Glutamatergic neuron (in vitro differentiated cells): ENCODE measurements at places on chromosomes 6 and 20. TPM values are rescaled to one million over a fixed set of nuclear protein-coding genes. Genes with fewer than 3 reads are reported as not detected.

The C20orf141 gene
- total RNA-seq = not detected

The NMBR gene
- not detected for total RNA-seq

The TCF21 gene
- total RNA-seq = not detected

The HRH3 gene
- 13.7 TPM for total RNA-seq

The ZC2HC1B gene
- not detected for total RNA-seq

The NXT1 gene
- total RNA-seq = 12.6 TPM

The SNAP25 gene
- total RNA-seq = 61.0 TPM

DNA sequence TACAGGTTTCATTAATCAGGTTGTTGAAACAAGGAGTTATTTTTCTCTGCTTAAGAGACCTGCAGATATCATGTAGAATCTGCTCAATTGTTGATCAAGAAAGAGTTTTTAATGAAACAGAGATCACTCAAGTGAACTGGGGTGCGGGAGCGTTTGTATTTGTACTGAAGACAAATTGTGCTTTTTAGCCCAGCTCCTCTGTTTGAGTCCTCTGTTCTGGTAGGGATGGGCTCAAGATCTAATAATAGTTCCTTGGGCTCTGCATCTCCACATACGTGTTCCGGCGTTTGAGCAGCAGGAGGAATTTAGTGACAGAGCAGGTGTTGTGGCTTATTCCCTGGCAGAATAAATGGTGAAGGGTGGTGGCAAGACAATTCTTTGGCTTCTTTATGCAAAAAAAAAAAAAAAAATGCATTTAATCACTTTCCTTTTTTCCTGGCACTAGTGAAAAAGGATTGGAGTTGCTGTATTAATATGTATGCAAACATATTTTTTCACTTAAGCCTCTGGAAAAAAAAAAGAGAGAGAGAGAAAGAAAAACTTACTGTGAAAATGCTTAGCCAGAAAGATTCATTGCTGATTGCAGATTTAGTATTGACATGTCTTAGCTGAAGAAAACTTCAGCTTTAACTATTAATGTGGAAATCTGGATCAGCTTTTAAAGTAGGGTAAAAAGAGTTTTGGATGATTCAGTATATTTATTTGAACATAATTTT, 4.0 kb downstream of the CITED2 start:
- peak overlapping the region; percentile 100 for H3K4me3 ChIP-seq
- H3K4me1 ChIP-seq = peaks cover 32% of the 10 kb centered on the region
- no peak for DNase-seq
- H3K36me3 ChIP-seq = peaks cover 4% of the 10 kb centered on the region
- H3K27ac ChIP-seq = peak overlapping the region; percentile 89

- H3K27me3 ChIP-seq = peaks cover 13% of the 10 kb centered on the region
- H3K27ac ChIP-seq = no peak overlapping the region
- no peaks in the 10 kb centered on the region for H3K36me3 ChIP-seq
- H3K4me1 ChIP-seq = peaks cover 3% of the 10 kb centered on the region
Observed at GRCh38 chr6:150029749-150030148, 4.4 kb upstream of the RAET1L start.

GRCh38 chr6:157236040-157236725, 87.1 kb downstream of the TMEM242 start:
- H3K4me3 ChIP-seq = no peak overlapping the region
- peaks cover 22% of the 10 kb centered on the region for H3K27me3 ChIP-seq
- peaks cover 22% of the 10 kb centered on the region for H3K4me1 ChIP-seq
- peaks cover 7% of the 10 kb centered on the region for H3K36me3 ChIP-seq
- DNase-seq = peak; percentile 39

DNA sequence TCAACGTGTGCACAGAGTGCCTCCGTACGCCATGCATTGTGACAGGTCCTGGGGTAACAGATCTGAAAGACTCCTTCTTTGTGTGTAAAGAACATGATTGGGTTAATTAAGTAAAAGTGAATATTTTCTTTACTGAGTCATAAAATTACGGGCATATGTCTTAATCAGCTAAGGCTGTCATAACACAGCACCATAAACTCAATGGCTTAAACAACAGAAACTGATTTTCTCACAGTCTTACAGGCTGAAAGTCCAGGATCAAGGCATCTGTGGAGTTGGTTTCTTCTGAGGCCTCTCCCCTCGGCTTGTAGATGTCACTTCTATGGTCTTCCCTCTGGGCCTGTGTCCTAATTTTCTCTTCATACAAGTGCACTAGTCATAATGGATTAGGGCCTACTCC, 176.9 kb downstream of the MTFR2 start:
- peaks cover 1% of the 10 kb centered on the region for H3K27me3 ChIP-seq
- H3K4me1 ChIP-seq = no peaks in the 10 kb centered on the region
- no peak overlapping the region for H3K4me3 ChIP-seq
- H3K36me3 ChIP-seq = no peaks in the 10 kb centered on the region

DNA sequence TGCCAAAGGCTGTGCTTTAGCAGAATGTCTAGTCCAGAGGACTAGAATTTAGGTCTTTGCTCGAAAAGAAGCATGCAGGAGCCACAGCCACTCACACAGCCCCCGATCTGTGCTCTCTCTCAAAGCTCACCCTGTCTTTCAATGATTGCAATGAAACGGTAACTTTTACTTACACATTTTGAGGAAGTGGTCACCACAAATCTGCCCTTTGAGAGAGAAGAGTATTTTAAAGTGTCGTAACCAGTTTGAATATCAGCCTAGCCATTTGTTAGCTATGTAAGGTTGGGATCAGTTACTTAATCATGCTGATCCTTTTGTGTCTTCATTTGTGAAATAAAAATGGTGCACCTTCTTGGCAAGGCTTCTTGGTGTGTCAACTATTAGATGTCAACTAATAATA, 209.0 kb downstream of the TFAP2A start:
- H3K36me3 ChIP-seq = no peaks in the 10 kb centered on the region
- H3K27ac ChIP-seq = no peak overlapping the region
- no peaks in the 10 kb centered on the region for H3K4me1 ChIP-seq
- no peaks in the 10 kb centered on the region for H3K27me3 ChIP-seq
- DNase-seq = no peak
- H3K4me3 ChIP-seq = no peak overlapping the region

- H3K36me3 ChIP-seq = no peaks in the 10 kb centered on the region
- peaks cover 17% of the 10 kb centered on the region for H3K27me3 ChIP-seq
- peaks cover 14% of the 10 kb centered on the region for H3K4me1 ChIP-seq
- H3K4me3 ChIP-seq = peak within 1 kb of the TSS; percentile 100
- peak; percentile 83 for DNase-seq
Observed at GRCh38 chr6:107489636-107490565, at the start of gene SOBP. TSS of gene SOBP (plus strand) at chr6:107490117. CDS start at chr6:107490617, 500 bp downstream.

DNA sequence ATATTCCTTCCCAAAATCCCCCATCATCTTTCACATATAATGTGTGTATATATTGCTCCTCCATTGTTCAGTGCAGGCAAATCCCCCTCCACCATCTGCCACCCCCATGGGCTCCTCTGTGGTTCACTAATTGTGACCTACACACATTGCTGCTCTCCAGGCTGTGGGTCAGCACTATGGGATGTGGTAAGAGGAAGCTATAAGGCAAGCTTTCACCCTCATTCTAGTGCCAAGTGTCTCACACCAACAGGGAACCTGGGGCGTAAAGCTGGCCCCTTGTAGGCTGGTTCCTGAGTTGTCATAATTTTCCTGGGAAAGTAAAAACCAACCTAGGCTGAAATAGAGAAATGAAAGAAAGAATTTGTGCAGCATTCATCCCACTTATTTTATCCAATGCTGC, 16.8 kb downstream of the FKBP1A start:
- no peaks in the 10 kb centered on the region for H3K27me3 ChIP-seq
- peak; percentile 20 for DNase-seq
- peaks cover 72% of the 10 kb centered on the region for H3K4me1 ChIP-seq
- no peaks in the 10 kb centered on the region for H3K36me3 ChIP-seq
- peak overlapping the region; percentile 95 for H3K27ac ChIP-seq
- H3K4me3 ChIP-seq = peak overlapping the region; percentile 79

- H3K4me1 ChIP-seq = peaks cover 40% of the 10 kb centered on the region
- DNase-seq = no peak
- peak overlapping the region; percentile 26 for H3K27ac ChIP-seq
- H3K27me3 ChIP-seq = peaks cover 4% of the 10 kb centered on the region
Observed at GRCh38 chr6:167833396-167833763, 6.7 kb downstream of the AFDN start.

DNA sequence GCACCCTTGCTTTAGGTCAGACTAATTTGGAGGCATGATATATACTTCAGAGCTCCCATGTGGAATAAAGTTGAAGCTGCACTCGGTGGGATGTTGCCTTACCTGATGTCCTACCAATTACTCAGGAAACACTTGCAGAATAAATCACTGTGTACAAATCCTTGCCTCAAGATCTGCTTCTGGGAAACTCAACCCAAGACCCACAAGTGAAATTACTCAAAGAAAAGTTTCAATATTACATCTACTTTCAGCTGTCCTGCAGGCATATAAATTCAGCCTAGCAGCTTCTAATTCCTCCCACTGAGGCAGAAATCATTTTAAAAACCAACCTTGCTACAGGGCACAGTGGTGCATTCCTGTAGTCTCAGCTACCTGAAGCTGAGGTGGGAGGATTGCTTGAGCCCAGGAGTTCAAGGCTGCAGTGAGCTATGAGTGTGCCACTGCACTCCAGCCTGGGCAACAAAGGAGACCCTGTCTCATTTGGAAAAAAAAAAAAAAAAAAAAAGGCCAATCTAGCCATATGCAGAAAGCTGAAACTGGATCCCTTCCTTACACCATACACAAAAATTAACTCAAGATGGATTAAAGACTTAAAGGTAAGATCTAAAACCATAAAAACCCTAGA, 20.7 kb upstream of the DCDC2 start:
- H3K4me1 ChIP-seq = peaks cover 13% of the 10 kb centered on the region
- DNase-seq = no peak
- H3K36me3 ChIP-seq = no peaks in the 10 kb centered on the region
- peaks cover 4% of the 10 kb centered on the region for H3K27me3 ChIP-seq
- no peak overlapping the region for H3K27ac ChIP-seq

DNA sequence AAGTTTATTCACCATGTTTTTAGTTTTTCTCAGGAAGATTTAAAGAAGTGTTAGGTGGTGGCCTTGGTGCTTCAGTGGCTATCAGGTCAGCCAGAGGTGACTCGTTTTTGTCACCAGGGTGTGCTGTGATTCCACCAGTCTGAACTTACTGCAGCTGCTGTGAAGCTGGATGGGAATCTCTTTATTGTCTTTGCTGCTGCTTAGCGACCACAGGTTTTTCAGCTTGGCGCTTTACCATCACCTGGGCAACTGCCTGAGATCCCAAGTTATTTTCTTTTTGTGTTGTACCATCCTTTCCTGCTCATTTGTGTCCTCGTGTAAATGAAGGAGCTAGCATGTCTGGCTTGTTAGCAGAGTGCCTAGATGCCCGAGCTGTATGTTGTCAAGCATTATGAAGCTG, 146.9 kb downstream of the MACROD2 start:
- no peak overlapping the region for H3K4me3 ChIP-seq
- no peaks in the 10 kb centered on the region for H3K4me1 ChIP-seq
- H3K27me3 ChIP-seq = no peaks in the 10 kb centered on the region
- peak; percentile 57 for DNase-seq

DNA sequence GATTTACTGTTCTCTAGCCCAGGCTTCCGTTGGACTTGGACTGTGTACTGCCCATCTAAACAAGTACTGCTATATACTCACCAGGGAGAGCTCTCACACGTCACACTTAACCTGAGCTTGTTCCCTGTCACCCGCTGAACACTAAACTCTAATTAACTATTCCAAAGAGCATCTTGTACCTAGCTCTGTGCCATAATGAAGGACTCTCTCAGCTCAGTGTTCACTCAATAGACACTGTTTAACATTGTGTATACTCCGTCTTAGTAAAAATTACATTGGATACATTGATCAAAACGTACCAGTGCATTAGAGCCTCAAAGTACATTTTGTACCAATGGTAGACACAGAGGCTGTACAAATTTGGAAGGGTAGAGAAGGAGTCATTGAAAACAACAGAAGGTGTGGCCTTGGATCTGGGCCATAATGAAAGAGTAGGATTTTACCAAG, 55.4 kb upstream of the EPHA7 start:
- no peak overlapping the region for H3K4me3 ChIP-seq
- H3K27me3 ChIP-seq = no peaks in the 10 kb centered on the region
- DNase-seq = no peak
- H3K4me1 ChIP-seq = no peaks in the 10 kb centered on the region
- H3K36me3 ChIP-seq = no peaks in the 10 kb centered on the region
- H3K27ac ChIP-seq = no peak overlapping the region

GRCh38 chr6:131890091-131890490, 61.1 kb downstream of the CCN2 start:
- H3K27ac ChIP-seq = no peak overlapping the region
- H3K36me3 ChIP-seq = no peaks in the 10 kb centered on the region
- no peaks in the 10 kb centered on the region for H3K4me1 ChIP-seq
- no peaks in the 10 kb centered on the region for H3K27me3 ChIP-seq
- no peak for DNase-seq
- no peak overlapping the region for H3K4me3 ChIP-seq

GRCh38 chr6:43367245-43367984, 2.0 kb downstream of the ZNF318 start:
- H3K36me3 ChIP-seq = no peaks in the 10 kb centered on the region
- DNase-seq = no peak
- H3K4me3 ChIP-seq = peak overlapping the region; percentile 78
- no peak overlapping the region for H3K27ac ChIP-seq
- H3K27me3 ChIP-seq = peaks cover 1% of the 10 kb centered on the region

GRCh38 chr20:36305602-36306551, at the start of gene DLGAP4:
TSS of gene DLGAP4 (plus strand) at chr20:36306339. CDS start at chr20:36431718, 125,379 bp downstream.
- DNase-seq = no peak
- peaks cover 29% of the 10 kb centered on the region for H3K27me3 ChIP-seq
- H3K4me3 ChIP-seq = peak within 1 kb of the TSS; percentile 83
- H3K36me3 ChIP-seq = no peaks in the 10 kb centered on the region
